ENCODE measurements at places on chromosomes 12 and 14.
A peak's percentile ranks its signal among the peaks of the same experiment; 100 is the strongest.

- DNase-seq: no peak
Measured at GRCh38 chr12:21568115-21568514, 36.5 kb downstream of the GYS2 start.

DNA sequence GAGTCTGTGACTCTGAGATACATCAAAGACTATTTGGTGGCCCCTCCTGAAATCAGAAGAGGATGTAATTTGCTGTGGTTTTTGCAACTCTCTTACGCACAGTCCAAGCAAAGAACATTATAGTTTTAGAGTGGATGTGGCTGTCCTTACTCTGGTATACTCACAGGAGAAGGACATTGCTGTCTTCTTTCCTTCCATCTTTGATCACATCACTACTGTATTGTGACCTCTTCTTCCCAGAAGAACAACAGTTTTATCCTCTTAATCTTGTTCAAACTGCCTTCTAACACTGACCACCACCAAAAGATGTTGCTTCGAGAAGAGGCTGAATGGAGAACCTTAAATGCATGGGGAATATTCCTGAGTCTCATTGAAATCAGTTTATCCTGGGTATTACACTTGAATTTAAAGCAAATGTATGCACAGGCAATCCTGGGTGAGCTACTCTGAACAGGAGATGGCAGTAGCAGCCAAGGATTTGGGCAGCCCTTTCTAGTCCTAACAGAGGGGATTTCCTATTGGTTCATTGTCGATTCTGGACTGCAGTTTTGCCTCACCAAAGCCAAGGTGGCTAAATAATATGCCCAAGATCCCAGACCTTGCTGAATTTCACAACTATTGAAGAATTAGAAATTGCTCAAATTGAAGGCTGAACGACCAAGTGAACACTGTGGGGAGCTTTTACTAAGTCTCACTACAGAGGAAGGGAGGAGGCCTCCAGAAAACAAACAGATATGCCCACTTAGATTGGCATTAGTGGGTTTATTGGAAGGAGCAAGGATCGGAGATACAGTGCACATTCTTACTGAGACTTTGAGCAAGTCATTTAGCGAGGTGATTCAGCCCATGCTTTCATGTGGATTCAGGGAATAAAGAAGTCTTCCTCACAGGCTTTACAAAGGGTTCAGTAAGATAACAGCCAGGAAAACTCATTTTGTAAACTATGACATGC lies 282.8 kb downstream of the PAWR start:
- DNase-seq: peak; percentile 95

GRCh38 chr12:414859-415258 lies 13.4 kb downstream of the CCDC77 start:
- no peak for DNase-seq

- peak; percentile 81 for DNase-seq
Measured at GRCh38 chr14:97180304-97181200, 383.4 kb downstream of the VRK1 start.

- DNase-seq: peak; percentile 91
Measured at GRCh38 chr14:33307691-33308251, 369.1 kb downstream of the NPAS3 start.

GRCh38 chr14:23555533-23555881 lies 564 bp upstream of the THTPA start:
- DNase-seq: no peak

DNA sequence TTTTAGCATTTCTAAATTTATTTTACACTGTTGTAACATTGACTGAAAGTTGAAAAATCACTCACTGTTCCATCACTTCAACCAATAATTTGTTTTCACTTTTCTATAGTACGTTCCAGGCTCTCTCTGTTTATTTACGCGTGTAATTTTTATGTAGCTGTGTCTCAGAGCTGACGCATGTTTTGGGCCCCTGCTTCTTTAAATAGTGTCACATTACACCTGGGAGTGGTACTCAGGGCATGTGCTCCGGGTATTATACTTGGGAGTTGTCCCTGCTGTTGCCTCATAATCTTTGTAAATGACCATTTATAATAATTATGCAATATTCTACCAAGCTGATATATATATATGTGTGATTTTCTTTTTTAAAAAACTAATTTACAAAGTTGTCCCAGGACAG lies 132.8 kb upstream of the CPM start:
- no peak for DNase-seq

DNA sequence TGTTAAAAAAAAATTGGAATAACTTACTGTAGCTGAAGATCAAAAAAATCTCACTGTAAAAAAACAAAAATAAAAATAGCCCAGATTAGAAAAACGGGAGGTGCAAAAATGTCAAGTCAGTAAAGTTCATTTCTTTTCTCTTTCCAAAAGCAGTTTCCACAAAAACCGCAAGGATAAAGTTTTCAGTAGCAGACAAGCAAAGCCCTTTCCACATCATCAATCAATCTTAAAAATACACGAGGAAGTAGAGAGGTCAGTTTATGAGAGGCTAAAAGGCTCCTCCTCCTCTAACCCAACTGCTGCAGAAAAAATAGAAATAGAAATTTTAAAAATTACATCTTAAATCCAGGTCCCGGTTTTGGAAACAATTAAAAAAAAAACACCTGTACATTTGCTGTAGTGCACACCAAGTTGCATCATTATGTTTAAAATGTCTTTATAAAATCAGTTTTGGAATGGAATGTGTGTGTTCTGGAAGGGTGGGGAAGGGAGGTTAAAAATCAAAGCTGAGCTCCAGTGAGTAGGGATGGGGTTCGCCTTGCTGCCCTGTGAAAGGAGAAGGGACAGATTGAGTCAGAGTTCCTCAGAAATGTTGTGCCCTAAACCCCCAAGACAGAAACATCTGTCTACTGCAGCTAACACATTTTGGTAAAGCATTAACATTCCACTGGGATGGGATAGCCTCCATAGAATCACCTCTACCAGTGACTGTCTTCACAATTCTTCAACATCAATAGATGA lies 5.8 kb downstream of the HNRNPC start:
- DNase-seq: peak; percentile 55

DNA sequence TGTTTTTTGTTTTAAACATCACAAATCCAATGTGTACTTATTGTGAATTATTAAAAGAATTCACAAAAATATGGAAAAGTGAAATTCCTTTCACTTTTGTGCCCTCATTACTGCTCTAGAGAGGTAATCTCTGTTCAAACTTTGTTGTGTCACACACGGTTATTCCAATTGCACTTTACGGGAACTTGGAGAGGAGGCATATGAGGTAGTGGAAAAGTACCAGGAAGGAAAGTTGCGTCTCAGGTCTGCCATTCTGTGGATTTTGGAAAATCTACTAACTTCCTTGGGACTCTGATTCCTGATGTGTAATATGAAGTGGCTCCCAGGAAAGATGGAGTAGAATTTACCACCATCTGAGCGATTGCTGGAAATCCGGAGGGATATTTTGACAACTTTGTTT lies 90.9 kb upstream of the DCN start:
- no peak for DNase-seq

DNA sequence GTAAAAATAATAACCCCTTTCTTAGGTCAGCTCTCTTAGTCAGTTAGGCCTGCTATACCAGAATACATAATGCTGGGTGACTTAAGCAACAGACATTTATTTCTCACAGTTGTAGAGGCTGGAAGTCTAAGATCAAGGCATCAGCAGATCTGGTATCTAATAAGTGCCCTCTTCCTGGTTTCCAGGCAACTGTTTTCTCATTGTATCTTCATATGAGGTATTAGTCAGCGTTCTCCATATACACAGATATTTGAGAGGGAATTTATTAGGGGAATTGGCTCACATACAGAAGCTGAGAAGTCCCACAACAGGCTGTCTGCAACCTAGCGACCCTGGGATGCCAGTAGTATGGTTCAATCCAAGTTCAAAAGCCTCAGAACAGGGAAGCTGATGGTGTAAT lies 896.0 kb downstream of the GALC start:
- peak; percentile 59 for DNase-seq

DNA sequence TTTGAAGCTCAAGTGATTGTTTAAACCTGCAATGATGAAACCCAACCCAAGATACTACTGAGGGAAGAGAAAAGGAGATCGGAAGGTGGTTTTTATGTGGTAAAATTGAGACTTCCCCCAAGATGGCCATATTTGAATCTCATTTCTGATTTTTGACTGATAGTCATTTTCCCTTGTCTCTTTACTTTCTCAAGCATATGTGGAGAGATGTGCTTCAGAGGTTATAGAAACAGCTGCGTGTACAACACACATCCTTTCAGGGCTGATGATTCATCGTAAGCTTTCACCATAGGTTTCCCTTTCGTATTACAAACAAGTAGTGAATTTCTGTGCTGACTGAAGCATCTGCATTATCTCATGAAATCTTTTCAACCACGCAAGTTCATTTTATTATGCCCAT lies 276.2 kb downstream of the EMP1 start:
- peak; percentile 69 for DNase-seq

GRCh38 chr12:13450231-13451080 lies 253.9 kb downstream of the EMP1 start:
- no peak for DNase-seq

DNA sequence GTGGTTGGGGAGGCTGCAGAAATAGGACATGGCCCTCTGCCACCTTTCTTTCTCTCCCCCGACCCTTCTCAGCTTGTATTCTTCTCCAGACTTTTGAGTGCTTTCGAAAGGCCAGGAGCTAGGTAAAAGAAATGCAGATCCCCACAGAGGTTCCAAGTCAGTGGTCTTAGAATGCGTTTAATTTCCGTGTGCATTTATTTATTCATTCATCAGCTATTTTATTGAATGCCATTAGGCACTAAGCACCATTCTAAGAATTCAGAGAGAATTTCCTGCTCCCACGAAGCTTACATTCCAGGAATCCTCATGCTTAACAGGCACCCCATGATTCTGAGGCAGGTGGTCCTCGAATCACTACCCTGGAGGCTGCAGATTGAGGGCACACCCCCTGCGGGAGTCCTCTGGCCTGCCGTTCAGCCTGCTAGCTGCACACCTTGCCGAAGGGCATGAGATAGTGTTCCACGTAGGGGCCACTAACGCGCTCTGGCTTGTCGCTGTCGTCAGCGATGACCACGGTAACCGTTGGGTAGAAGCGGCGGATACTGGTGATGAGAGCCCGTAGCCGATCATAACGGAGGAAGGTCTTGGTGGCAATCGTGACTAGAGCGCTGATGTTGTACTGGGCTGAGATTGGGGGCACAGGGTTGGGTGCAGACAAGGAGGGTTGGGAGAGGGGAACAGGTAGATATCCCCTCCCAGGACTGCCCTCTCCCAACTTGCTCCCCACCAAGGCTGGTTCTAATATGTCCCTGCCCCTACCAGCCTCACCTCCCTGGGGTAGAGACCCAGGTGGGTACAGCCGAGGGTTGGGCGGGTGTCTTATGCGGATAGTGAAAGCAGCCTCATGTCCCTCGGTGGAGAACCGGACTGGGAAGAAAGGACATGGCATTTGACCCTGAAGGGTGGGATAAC lies 4.5 kb downstream of the B4GALNT1 start:
- no peak for DNase-seq

- no peak for DNase-seq
Measured at GRCh38 chr12:38880288-38880687, 25.1 kb downstream of the CPNE8 start.

- no peak for DNase-seq
Measured at GRCh38 chr12:60684988-60685655, 1089.3 kb downstream of the SLC16A7 start.

GRCh38 chr12:119528241-119528640 lies 65.3 kb upstream of the TMEM233 start:
- DNase-seq: no peak

DNA sequence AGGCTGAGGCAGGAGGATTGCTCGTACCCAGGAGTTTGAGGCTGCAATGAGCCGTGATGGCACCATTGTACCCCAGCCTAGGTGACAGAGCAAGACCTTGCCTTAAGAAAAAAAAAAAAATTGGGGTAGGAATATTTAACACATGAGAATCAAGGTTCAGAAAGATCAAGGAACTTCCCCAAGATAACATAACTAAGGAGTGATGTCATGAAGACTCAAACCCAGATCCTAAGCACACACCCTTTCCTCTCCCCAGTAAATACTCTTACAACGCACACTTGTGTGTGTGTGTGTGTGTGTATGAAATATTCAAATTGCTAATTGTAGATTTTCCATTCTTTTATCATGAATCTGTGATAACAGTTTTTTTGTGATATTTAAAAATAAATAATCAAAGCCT lies 90.6 kb upstream of the NUDT4 start:
- DNase-seq: no peak

DNA sequence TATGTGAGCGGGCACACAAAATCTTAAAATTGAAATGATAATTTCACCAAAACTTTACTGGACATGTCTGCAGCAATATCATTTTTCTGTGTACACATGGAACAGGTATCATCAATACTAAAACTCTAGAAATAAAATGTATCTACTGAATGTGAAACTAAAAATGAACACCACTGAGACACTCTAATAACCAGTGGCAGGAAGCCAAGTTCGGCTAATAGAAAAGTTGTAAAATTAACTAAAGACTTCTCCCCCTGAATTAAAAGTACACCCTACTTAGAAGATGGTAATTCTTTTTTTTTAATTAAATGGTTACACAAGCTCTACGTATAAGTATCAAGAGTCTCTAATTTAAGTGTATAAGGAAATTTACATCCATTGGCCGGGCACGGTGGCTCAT lies 227.2 kb downstream of the MED13L start:
- DNase-seq: no peak

- no peak for DNase-seq
Measured at GRCh38 chr14:50792051-50792477, 38.9 kb downstream of the NIN start.

DNA sequence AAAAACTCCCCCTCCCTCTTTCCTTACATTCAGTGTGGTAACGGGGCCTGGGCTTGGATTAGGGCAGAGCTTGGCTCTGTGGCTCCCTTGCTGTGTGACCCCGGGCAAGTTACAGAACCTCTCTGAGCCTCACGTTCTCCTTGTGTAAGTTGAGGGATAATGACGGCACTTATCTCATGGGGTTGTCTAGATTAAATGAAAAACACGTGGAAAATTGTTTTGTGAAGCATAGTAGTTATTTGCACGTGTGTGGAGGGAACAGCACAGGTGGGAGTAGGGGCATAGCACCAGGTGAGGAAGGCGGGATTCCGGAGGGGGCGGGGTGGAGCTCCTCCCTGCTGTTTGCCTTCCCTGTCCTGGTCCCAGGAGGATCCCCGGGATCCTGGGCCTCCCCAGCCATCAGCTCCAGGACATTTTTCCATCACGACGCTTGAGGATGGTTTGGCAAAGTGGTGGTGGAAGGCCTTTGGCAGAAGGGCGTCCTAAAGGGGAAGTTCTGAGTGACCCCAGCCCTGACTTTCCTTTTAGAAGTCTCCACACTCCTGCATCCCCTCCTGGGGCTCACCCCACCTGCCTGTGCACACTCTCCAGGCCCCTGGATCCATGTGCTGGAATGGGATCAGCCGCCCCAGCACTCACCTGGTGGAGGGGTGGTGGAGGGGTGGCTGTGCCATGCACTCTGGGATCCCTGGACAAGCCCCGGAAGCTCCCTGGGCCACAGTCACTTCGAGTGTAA lies 22.7 kb downstream of the LRTM2 start:
- no peak for DNase-seq

DNA sequence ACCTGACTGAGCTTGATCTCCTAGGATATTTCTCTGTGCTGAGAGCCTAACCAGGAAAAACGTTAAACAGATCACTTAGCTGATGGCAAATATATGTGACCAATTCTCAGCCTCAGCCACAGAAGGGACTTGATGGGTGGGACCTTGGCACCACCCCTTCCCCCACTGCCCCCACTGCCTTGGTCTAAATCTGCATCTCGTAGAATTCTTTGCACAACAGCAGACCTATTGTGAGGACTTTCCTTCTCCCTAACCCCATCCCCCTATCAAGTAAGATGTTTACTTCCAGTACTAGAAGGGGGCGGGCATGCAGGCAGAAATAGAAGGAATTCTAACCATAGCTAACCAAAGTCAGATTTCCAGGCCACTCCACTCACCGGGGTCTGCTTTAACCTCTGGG lies 313.2 kb downstream of the PCNX1 start:
- no peak for DNase-seq

GRCh38 chr12:124295431-124296058 lies 652 bp downstream of the RFLNA start:
- DNase-seq: no peak
